ENCODE measurements at places on chromosomes 5 and 9.

GRCh38 chr5:176533894-176534611 is 3.1 kb downstream of the RNF44 start:
- no peak for DNase-seq

DNA sequence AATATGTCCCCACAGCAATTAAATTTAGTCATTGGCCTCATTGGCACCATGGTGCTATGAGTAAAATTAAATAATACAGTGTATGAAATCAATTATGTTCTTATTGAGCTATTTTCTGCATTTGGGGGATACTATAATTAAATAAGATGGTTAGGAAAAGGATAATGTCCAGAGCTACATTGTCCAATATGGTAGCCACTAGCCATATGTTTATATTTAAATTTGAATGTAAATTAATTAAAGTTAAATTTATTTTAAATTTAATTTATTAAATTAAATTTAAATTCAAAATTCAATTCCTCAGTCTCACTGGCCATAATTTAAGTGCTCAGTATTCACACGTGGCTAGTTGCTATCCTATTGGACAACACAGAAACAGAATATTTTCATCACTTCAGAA is 115.7 kb downstream of the SPATA31D1 start:
- no peak for DNase-seq

- DNase-seq, result no peak
Observed at GRCh38 chr9:97176206-97176605, 131.3 kb upstream of the CCDC180 start.

DNA sequence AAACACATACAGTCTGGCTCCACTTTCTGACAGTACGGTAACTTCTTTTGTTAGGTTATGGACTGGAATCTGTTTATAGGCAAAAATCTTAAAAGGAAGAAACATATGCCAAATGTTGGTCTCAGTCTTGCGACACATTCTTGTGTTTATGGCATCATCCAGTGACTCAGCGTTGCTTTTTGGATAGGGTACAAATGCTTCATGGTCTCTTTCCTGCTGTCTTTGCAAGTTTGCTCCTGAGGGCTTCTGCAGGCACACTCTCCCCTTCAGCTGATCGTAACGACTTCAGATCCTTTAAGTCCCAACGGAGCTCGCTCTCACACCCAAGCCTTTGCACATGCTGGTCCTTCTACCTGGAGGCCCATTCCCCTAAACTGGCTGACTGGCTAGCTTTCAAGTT is 23.6 kb upstream of the TNFSF8 start:
- no peak for DNase-seq

DNA sequence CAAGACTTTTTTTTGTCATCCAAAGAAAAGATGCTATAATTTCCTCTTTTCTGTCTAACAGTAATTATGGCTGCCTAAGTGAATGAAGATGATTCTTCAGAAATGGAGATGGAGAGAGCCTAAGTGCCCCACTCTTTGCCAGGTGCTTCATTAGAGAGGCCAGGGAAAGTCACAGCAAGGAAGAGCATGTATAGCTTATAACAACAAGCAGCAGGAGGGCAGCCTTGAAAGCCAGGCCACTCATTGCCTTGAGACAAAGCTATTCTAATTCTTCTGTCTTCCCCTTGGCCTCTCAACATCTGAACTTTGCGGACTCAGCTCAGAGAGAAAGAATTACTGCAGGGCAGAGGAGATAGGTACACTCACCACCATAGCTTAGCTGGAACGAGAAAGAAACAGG is 112.0 kb upstream of the ZNF366 start:
- no peak for DNase-seq

DNA sequence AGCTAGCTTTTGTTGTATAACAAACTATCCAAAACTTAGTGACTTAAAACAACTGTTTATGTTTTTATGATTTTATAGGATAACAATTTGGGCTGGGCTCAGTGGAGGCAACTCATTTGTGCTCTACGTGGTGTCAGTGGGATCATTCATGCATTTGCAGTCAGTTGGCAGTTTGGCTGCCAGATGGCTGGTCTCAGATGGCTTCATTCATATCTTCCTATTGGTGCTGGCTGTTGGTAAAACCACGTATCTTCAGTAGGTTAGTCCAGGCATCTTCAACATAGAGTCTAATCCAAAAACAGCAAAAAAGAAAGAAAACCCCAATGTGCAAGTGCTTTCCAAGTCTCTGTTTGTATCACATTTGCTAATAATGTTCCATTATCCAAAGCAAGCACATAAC is 51.7 kb upstream of the RIC1 start:
- DNase-seq, result no peak

- DNase-seq, result no peak
Observed at GRCh38 chr9:107279086-107279485, 4.0 kb upstream of the RAD23B start.

- DNase-seq, result no peak
Observed at GRCh38 chr5:89443508-89443907, 560.5 kb upstream of the MEF2C start.

DNA sequence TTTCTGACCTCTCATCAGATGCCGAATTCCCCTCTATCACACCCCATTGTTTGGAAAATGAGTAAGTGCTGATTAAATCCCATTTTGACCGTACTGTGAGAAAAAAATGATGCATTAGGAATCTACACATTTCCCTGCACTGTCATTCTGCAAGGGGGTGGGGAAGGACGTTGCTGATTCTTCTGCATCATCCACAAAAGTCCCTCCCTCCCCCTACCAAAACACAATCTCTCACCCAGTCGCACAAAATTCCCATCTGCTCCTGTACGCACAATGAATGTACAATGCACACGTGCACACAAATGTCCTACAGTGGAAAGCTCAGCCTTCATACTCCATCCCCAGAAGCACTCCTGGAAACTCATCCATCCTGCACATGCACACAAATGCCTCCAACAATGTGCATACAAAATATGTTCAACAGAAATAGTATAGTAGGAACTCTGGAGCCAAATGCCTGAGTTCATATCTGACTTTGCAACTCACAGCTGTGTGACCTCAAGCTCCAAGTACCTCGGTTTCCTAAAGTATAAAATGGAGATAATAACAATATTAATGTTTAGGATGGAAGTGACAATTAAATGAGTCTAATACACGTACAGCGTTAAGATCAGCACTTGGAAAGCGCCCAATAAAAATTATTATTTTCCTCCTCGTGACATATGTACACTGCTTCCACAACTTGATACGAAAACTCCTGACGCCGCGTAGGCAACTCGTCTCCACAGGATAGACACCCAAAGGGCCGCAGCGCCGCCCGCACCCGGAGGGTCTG is 809 bp downstream of the TNIP1 start:
- DNase-seq, result no peak

DNA sequence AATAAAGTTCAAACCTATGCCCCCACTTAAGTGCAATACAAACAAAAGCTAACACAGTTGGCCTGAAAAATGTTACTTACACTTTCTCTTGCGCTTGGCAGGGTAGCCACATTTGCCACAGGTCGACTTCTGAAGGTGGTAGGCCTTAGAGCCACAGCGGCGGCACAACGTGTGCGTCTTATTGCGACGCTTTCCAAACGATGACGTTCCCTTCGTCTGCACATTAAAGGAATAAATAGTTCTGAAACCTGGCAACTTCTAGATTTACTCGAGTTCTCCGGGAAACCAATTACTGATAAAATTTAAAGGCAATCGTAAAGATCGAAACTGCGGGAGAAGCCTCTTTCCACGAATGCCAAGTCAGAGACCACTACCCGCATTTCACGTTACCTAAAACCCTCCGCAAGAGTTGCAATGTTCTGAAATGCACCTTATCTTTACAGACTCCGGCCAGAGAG is 602 bp downstream of the RPL37 start:
- DNase-seq, result no peak

- no peak for DNase-seq
Observed at GRCh38 chr5:84218546-84218945, 166.1 kb downstream of the EDIL3 start.

GRCh38 chr9:93294011-93294410 is 110.1 kb downstream of the WNK2 start:
- DNase-seq, result no peak

DNA sequence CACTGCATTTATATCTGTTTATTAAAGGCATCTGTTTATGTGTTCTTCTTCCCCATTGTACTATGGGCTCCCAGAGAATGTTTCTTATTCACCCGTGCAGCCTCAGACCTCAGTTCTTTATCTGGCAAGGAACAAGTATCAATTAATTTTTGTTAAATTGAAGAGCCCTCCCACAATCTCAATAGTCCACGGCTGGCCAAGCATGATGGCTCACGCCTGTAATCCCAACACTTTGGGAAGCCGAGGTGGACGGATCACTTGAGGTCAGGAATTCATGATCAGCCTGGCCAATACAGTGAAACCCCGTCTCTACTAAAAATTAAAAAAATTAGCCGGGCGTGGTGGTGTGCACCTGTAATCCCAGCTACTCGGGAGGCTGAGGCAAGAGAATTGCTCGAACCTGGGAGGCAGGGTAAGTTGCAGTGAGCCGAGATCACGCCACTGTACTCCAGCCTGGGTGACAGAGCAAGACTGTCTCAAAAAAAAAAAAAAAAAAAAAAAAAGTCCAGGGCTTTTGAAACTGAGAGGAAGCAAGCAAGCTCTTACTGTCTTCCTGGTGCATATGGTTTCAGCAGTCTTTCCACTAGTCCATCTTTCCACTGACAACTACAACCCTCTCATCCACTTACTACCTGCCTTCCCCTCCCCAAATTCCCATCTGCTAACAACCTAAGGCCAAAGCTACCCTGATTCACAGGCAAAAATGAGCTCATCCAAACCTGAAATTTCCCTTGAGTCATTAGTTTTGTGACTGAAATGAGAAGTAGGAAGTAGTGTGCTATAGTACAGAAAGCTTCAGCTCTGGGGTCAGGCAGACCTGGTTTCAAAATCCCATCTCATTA is 2.3 kb upstream of the HK3 start:
- no peak for DNase-seq

GRCh38 chr9:71826279-71826678 is 58.0 kb upstream of the CEMIP2 start:
- no peak for DNase-seq

DNA sequence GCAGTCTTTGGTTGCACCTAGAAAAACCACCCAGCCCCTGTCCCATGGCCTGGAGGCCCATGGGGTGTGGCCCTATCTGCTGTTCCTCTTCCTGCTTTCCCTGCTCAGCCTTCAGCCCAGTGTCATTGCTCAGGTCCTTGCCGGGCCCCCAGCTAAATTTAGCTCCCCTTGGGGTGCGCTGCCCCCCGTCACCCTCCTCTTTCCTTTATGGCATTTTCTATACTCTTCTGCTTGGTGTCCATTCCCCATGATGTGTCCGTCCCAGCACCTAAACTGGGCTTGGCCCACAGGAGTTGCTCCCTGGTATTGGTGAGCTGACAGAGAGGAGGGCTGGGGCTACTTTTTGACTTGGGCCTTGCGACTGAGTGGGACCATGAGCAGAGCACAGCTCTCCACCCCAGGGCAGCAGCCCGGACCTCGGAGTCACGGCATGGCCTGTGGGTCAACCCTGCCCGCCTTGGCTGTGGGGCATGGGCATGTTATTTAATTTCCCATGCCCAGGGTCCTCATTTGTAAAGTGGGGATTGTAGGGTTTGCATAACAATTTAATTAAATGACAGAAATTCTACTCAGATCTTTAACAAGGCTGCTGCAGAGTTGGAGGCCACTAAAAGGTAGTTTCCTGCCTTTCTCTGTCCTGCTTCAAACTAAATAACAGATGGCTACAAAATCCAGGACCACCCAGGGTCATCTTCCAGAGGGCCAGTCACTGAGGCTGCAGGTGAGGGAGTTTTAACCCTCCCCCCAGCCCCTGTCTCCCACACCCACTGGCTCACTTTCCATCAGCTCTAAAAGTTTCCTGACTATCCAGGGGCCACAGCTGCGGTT is 98.2 kb downstream of the DAP start:
- no peak for DNase-seq

DNA sequence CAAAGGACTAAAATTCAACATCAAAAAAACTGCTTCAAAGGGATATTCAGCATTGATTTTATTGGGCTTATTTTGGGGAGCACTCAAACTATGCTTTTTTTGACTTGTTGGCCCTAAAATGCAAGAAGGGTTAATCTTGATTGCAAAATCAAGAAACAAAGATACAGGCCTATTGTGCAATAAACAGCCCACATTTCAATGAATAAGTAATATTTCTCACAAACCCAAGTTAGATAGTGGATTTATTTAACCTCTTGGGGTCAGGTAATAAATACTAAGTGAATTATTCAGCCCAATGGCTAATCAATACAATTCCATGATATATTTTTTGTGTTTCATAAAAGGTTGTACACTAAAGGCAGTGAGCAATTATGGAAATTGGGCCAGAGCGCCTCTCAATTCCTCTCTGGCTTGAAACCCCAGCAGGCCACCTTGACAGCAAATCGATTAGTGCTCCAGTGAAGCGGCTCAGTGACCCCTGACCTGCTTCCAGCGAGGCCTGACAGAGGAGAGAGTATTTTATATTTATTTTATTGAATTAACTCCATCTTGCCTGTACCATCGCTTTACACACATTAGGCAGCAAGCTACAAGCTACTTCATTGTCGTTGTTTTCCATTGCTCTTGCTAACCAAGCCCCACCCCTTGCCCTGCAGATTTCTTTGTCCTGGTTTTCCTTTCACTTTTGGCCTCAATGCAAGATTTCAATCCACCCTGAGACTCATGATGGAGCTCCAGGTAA is 65.5 kb downstream of the EBF1 start:
- DNase-seq, result no peak

DNA sequence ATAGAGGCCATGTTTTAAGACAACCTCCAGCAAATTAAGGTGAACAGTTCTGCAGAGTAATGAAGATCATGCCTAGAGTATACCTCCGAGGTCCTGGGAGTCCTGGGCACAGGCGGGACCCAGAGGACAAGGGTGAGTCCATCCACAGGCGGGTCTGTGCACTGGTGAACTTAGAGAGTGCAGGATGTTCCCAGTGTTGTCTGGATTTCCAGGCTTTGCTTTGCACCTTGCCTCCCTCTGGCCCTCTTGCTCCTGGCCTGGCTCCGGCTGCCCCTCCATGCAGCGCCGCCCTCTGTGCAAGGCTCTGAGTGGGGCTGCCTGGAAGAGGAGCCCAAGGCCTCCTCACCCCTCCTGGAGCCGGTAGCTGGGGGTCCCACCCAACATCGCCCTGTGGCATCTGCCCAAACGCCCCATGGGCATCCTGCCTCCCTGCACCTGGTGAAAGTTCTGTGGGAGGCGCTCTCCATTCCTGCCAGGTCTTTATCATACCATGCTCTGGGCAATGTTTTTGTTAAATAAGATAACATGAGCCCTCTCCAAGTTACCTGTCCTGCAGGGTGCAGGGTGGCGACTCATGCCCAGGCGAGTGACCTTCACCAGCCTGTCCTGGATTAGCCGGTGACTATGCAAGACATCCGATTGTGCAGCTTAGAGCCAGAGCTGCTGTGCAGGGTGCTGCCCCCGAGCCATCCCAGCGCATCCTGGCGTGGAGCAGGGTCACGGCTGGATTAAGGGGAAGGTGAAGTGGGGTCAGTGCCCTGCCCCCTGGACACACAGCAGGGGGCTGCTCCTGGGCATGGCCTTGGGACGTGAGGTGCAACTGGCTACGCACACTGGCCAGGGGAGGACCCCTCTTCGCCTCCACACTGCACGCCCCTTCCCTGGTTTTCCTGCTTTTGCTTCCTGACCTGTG is 41.3 kb upstream of the LPCAT1 start:
- no peak for DNase-seq

All from stimulated activated CD4-positive, alpha-beta T cell treated with anti-CD3 and anti-CD28 coated beads, Interleukin-2, amount 100 ng/mL, for 48 hours (primary cell).